Activated CD4-positive, alpha-beta T cell treated with anti-CD3 and anti-CD28 coated beads, Interleukin-2, amount 50 U/mL, for 1 hour (primary cell): ENCODE measurements at places on chromosomes 7 and 10.

DNA sequence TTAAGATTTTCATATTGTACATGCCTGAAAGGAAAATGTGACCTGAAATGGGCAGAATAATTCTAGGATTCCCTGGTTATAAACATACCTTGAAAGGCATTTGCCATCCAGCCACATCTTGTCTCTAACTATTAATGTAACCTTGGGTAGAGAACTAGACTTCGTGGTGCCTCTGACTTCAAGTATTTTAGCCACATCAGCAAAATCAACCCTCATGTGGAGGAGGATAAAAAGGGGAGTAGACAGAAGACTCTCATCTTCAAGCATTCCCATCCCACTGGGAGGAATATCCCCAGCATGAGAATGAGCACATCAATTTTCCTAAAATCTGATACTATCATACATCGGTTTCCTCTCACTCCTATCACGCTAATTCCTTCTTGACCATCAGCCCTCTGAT lies 164.7 kb upstream of the NOBOX start:
- DNase-seq = no peak

DNA sequence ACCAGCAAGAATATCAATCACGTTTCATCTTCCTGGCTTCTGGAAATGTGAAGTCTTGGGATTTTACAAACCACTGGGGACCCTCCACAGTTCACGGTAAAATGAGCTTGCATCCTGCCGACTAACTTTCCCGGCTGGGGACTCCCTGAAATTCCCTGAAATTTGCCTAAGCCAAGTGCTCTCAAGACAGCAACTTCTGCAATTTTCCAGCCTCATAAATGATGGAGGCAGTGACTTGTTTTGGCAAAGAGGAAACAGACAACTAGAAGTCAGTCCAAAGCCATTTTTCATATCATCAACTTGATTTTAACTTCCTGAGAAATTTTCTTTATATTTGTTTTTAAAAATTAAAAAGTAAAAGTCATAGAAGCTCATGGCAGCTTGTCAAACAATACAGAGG lies 212.3 kb downstream of the FANK1 start:
- no peak for DNase-seq

GRCh38 chr7:135798095-135798494 lies 49.5 kb upstream of the FAM180A start:
- DNase-seq = no peak

- no peak for DNase-seq
Observed at GRCh38 chr7:117685795-117686194, 187.4 kb downstream of the CTTNBP2 start.
